ENCODE measurements at places on chromosomes 2 and 18.

DNA sequence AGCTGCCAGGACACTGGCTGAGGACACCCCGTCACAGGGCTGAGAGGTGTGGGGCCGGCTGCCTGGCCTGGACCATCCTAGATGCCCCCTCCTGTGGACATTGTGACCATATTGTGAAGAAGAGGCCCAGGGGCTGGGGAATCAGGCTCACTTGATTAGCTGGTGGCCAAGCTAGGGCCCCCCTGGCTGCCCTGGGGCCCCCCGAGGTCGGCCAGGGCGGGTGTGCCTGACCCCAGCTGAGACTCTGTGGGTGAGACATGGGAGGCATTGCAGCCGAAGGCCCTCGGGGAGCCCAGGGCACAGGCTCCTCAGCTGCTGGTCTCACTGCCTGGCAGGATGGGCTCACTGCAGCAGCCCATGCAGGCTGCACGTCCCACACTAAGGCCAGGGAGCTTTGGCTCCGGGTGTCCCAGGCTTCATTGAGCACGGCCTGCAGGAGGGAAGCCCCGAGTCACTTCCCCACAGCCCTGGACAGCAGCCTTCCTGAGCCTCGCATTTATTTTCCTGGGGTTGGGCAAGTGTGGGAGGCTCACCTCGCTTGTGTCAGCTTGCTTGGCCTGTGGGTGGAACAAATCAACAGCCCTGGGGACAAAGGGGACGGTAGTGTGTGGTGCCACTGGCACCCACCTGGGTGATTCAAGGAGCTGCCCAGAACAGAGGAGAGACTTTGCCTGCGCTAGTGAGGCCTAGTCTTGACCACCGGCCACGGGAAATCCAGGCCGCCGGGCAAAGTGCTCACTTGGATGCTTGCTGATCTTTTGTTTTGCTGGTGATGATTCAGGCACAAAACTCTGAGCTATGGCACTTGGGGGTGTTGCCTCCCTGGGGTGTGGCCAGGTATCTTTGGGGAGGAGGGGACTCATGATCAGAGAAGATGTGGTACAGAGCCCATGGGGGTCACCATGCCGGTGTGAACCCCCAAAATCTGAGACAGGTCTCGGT is 1.3 kb downstream of the GAL3ST2 start:
- DNase-seq: no peak

DNA sequence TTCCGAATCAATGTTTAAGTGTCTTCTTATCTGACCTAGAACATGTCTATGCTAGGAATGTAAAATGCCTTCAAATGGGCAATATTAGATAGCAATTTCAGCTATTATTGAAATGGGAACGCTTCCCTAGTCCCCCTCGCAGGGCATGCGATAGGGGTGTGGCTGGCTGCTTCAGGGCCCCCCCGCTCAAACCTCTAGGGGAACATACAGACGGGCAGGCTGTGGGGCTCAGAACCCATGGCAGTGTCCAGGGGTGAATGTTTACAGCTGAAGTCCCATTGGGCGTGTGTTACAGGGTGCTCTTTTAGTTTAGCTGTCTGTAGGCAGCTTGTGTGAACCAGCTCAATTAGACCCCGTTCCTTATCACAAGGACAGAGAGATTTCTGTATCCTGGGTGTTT is 315.9 kb downstream of the DSEL start:
- no peak for DNase-seq

GRCh38 chr18:63339920-63340484 is 20.4 kb upstream of the BCL2 start:
- no peak for DNase-seq

- DNase-seq: no peak
Observed at GRCh38 chr18:34771958-34772357, 61.9 kb downstream of the DTNA start.

- no peak for DNase-seq
Observed at GRCh38 chr2:95342556-95343320, 45.6 kb downstream of the KCNIP3 start.

- DNase-seq: no peak
Observed at GRCh38 chr2:218405086-218405745, 5.5 kb downstream of the CTDSP1 start.

GRCh38 chr2:2830576-2830975 is 499.5 kb upstream of the MYT1L start:
- DNase-seq: no peak

Measured in D721Med (cell line).